ENCODE measurements at places on chromosomes 2 and 18. TPM values are rescaled to one million over a fixed set of nuclear protein-coding genes. Genes with fewer than 3 reads are reported as not detected.
A peak's percentile ranks its signal among the peaks of the same experiment; 100 is the strongest.

- DNase-seq: no peak
Observed at GRCh38 chr2:236044191-236044590, 124.0 kb downstream of the GBX2 start.

Gene MTA3
- total RNA-seq: 65.4 TPM

GRCh38 chr2:212536817-212537725 lies 1.5 kb downstream of the ERBB4 start:
- peak; percentile 45 for DNase-seq

Gene CD8B2
- not detected for total RNA-seq

DNA sequence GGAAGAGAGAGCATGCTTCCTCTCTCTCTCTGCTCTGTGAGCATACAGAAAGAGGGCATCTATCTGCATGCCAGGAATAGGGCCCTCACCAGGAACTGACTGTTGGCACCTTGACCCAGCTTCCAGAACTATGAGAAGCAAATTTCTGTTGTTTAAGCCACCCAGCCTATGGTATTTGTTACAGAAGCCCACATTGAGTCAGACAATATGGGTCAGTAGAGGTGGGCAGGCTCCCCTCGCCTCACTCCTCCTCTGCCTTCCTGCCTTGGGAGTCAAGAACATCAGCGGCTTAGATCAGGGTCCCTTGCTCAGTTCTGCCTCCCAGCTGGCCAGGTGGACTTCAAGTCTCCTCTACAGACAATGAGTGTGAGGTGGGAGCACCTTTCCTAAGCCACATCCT lies 92.3 kb downstream of the COPS8 start:
- DNase-seq: no peak

Data from G401 (cell line).